ENCODE measurements at places on chromosomes 1 and 21. TPM values are rescaled to one million over a fixed set of nuclear protein-coding genes. Genes with fewer than 3 reads are reported as not detected.

DNA sequence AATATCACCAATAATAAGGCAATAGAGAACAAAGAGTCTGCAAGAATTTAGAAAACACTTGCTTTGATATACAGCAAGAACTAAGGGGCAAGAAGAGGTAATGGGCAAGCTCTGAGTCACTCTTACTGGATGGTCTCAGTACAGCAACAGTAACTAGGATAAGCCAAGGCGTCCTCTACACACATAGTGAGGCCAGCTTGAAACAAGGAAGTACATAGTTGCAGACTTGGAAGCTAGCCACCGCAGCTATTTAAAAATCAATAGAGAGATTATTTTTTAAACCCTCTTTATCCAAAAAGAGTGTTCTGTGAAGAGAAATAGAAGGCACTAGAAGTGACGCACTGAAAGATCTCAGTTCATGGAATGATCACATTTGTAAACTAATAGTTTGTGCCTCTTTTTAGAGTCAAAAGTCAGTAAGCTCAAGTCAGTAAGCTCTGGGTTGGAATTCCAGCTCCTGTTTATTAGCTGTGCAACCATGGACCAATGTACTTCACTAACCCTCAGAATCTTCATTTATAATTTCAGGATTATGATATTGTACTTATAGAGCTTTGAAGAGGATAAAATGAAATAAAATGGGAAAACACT, 118.6 kb downstream of the AKT3 start:
- no peak for DNase-seq

DNA sequence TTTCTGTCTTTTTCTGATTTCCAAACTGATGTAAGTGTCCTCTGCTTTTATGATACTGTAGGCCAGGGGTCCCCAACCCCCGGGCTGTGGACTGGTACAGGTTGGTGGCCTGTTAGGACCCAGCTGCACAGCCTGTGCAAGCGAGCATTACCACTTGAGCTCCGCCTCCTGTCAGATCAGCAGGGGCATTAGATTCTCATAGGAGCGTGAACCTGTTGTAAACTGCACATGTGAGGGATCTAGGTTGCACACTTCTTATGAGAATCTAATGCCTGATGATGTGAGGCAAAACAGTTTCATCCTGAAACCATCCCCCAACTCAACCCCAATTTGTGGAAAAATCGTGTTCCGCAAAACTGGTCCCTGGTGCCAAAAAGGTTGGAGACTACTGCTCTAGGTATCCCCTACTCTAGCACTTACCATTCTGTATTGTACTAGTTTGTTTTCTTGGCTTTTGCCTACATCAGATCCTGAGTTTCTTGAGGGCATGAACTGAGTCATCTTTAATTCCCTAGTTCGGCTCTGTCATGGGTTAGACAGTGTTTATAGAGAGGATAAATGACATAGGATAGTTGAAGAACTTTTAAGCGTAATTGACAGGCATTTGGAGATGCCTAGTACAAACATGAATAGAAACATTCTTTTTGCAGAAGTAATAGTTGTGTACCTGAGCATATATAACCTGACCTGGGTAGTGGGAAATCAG, 4.1 kb downstream of the ABCD3 start:
- no peak for DNase-seq

GRCh38 chr21:26403321-26403720, 169.8 kb downstream of the CYYR1 start:
- DNase-seq: no peak

DNA sequence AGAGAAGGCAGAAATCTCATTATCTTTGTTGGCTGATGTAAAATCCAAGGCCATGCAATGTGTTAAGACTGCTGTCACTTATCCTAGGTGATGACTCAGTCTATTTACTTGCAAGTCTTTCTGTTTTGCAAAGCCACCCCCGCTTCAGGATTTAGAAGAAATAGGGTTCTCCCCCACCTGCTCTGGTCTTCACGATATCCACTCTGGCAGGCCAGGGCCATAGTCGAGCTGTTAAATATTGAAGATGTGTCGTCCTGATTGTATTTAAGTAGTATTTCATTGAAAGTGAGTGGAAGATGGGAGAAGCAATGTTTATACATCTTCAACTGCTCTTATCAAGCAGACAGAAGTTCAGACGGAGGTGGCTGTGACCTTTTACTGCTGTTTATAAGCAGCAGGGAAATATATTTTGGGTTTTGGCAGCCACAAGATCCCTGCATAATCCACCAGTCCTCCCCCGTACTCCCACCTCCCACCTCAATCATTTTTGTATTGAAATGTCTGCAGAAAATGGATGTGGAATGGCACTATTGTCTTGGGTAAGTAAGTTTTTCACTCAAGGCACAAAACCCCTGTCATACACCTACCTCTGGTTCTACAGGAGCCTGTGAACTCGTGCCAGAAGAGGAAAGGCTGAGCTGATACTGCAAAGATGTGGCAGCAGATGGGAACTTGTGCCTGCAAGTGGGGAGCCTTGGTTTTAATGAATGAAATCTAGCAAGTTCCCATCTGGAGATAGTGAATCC, 117.4 kb downstream of the MRPS6 start:
- DNase-seq: no peak

- DNase-seq: no peak
Observed at GRCh38 chr1:180372728-180373127, 129.6 kb downstream of the ACBD6 start.

DNA sequence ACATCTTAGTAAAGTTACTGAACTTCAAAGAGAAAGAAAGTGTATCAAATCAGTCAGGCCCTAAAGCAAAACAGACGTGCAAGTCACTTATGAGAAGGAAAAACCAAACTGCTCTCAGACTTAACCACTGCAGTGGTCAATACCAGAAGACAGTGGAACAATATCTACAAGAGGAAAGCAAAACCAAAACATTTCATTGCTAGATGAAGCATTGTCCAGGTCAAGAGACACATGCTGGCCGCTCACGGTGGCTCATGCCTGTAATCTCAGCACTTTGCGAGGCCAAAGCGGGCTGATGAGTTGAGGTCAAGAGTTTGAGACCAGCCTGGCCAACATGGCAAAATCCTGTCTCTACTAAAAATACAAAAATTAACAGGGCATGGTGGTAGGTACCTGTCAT, 82.0 kb upstream of the MROH9 start:
- no peak for DNase-seq

- no peak for DNase-seq
Observed at GRCh38 chr1:97630948-97631347, 289.9 kb downstream of the DPYD start.

- DNase-seq: no peak
Observed at GRCh38 chr21:26070822-26071425, 99.6 kb downstream of the APP start.

DNA sequence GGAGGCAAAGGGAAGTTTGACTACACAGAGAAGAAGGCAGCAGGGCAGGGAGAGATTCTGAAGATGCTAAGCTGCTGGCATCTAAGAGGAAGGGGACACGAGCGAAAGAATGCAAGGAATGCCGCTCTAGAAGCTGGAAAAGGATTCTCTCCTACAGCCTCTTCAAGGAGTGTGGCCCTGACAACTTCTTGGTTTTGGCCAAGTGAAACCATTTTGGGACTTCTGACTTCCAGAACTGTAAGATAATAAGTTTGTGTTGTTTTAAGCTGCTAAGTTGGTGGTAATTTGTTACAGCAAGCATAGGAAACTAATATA, 28.5 kb downstream of the MGST3 start:
- no peak for DNase-seq

DNA sequence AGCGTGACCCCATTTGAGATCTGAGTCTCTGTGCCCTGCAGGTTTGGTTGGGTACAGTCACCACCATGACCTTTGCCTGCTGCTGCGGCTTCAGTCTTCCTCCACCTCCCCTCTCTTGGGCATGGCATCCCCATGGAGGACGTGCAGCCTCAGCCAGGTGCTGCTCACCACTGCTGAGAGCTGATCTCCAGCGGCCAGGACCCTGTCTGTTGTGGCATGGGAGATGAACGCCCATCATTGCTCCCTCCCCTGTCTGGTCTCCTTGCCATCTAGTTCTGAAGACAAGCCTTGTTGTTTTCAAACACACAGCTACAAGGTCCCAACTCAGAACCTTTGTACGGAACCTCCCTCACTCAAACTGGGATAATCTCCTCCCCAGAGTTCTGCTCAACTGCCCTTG, 19.2 kb upstream of the PKP1 start:
- no peak for DNase-seq

- no peak for DNase-seq
Observed at GRCh38 chr1:100342348-100342747, 10.0 kb upstream of the CDC14A start.

- no peak for DNase-seq
Observed at GRCh38 chr1:40078512-40079333, 18.3 kb downstream of the PPT1 start.

- DNase-seq: no peak
Observed at GRCh38 chr21:38269576-38269936, 12.8 kb downstream of the KCNJ15 start.

DNA sequence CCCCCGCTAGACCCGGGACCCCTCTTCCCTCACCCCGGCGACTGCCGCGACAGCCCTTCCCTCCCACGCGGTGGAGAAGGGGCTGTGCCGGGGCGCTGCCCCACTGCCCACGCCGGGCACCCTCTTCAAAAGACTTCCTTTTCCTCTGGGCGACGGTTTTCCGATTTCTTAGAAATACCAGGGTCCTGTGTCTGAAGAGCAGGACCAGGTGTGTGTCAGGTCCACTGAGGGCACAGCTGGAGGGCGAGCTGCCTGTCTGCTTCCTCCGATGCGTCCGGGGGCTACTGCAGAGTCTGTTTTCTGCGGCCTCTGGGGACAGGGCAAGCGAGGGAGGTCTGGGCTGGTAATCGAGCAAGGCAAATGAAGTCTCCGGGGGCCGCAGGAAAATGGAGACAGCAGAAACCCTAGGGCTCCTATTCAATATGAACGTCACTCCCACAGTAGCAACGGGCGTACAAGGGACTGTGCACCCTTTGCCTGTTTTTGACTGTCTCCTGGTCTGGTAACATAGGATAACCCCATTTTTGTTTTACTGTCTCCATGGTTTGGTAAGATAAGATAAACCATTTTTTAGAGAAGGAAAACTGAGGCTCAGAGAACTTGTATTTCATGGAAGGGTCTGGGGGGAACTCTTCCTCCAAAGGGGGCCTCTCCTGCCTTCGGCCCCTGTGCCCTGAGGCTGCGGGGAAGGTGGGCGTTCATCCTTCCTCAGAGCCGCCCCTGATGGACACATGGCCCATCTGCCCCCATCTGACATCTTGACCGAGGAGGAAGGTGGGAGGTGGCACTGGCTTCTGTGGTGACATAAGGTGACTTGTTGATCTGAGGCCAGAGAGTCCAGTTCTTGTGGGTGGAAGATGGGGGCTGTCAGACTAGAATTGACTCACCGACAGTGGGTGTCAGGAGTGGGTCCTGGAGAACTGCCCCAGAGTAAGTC, 970 bp downstream of the TNFRSF1B start:
- DNase-seq: no peak

DNA sequence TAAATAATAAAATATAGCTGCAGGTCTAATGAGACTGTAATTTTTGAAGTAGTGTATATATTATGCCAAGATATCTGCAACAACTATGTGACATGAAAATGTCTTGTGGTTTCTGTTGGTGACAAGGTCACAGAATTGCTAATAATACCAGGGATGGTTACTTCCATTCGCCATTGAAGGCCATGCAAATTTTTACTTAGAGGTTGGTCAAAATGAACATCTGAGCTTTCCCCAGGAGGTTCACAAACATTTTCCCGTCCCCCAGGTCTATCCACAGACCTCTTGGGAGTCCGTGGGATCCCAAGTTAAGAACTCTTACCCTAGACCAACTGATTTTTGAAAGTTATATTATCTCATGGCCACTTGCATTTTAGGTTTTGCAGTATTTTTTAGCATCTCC, 62.7 kb downstream of the BCL9 start:
- no peak for DNase-seq

DNA sequence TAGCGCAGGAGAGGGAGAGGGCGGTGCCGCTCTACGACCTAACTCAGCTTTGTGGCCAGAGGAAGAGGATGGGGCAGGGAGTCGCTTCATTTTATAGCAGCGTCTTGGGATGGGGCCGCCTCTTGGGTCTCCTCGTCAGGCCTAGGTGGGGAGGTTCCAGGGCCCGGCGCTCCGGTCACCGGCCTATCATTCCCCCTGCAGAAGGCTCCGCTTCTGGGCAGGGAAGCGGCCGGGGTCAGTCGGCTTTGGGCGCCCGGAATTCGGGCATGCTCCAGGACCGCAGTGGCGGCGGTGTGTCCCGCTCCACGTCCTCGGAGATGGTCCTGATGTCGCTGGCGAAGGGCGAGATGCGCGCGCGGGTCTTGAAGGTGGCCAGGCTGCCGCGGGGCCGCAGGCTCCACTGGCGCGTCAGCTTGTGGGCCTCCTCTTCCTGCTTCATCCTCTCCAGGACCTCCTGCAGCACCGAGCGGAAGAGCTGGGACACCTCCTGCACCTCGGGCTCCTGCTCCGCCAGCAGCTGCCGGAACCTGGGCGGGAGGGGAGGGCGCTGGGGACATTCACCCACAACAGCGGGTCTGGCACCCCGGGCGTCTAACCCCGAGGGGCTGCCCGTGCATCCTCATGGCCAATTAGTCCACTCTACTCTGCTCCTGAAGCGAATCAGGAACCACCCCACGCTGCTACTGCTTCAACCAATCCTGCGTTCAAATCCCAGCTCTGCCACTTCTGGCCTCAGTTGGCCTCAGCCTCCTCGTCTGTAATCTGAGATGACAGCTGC, 13.0 kb downstream of the RD3 start:
- DNase-seq: no peak

DNA sequence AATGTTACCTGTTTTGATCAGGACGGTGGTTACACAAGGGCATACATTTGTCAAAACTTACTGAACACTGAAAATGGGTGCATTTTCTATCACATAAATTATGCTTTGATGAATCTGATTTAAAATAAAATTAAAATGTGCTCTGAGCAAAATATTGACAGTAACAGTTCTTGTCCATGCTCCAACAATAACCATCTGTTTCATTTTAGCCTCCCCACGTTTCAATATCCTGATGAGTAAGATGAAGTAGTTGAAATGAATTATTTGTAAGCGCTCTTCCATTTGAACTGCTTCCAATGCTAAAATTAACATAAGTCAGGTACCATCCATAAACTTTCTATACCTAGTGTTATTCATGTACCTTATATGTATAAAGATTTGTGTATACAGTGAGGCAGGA, 365.4 kb downstream of the LTN1 start:
- DNase-seq: no peak

SYTL1 gene
- total RNA-seq: 5.5 TPM

PPM1J gene
- 2.3 TPM for total RNA-seq

MIS18A gene
- total RNA-seq: 4.6 TPM

FAM72D gene
- total RNA-seq: not detected

C1orf185 gene
- not detected for total RNA-seq

APCS gene
- not detected for total RNA-seq

Data from thoracic aorta (tissue), 2 donors.